ENCODE measurements at places on chromosomes 2 and 18.

DNA sequence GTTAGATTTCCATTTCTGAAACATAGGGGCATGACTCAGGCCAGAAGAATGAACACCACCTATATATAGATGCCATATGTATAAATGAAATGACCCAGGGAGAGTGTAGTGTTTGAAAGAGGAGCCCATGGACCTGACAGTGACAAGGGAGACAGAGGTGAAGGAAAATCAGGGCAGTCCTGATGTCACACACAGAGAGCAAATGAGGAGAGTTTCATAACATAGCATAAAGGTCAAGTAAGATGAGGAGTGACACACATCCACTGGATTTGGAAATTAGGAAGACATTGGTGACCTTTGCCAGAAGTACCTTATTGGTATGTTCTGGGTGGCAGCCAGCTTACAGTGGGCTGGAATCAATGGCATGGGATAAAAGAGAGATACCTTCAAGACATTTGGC lies 276.7 kb downstream of the ZNF385B start:
- no peak for DNase-seq

DNA sequence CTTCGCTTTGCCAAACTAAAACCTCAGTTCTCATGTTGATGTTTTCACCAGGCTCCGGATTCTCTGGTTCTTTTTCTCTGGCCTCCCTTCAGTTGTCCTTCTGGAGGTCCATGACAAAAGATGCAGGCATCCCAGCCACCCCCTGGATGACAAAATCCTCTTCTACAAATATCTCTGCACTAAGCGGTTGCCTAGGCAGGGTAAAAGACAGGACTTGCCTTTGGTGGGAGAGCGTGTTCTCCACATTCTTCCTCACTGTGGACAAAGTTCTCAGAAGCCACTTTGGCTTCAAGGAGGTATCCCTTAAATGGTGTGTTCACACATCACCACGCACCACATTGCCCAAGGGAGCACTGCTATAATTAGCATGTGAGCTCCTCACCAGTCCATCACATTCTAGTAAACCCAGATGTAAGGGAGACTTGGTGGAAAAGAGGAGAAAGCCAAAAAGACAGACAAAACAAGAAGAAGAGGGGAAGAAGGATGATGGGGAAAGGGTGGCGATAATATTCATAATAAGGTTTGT lies 23.6 kb upstream of the MRPL33 start:
- no peak for DNase-seq

GRCh38 chr2:111189106-111189505 lies 68.4 kb downstream of the BCL2L11 start:
- no peak for DNase-seq

GRCh38 chr2:98485453-98485755 lies 40.7 kb downstream of the INPP4A start:
- DNase-seq, result no peak

GRCh38 chr18:11689669-11690565 lies 853 bp downstream of the GNAL start:
- no peak for DNase-seq

GRCh38 chr2:158677542-158677941 lies 117.6 kb upstream of the DAPL1 start:
- DNase-seq, result no peak

GRCh38 chr2:127504552-127505430 lies 21.5 kb downstream of the IWS1 start:
- DNase-seq, result no peak

DNA sequence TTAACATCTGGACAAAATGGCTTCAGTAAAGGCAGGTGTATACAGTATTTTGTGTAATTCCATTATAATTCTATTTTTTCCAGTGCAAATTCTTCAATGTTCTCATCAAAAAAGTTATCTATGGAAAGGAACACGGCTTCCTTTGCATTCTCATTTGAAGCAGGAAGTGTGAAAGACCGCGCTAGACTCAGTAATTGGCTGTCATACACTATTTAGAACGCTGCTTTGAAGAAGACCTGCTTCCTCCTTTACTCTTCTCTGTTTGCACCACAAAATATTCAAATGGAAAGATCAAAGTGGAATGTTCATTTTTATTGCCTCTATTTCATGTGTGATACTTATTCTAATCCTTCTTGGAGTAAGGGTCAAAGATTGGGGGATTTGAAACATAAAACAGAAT lies 883.7 kb downstream of the TSN start:
- DNase-seq, result no peak

- DNase-seq, result no peak
Measured at GRCh38 chr2:140067661-140068060, 1287.5 kb upstream of the NXPH2 start.

DNA sequence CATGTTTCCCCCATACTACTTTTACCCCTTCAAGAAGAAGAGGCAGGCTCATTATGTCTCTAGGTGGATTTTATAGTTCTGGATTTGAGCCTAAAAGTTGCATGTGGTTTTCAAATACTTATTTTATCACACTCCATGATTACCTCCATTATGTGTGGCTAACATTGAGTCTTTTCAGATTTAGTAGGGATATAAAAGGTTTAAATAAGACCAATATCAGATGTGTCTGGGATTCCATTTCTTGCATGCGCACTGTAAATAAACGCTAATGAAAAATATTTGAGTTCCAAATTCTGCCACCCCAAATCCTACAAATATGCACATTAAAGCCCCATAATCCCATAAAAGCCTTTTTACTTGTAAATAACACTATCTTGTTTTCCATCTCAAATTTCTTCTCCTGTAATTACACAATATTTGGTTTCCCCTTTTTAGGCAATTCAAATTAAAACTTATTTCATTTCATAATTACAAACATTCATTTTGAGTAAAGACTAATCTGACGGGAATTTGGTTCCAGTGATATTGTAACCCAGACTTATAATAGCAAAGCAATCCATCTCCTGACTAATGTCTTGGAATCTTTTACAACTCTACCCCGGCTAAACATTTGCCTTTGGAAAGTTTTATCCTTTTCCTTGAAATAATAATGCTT lies 600.0 kb downstream of the SLC4A3 start:
- DNase-seq, result no peak

DNA sequence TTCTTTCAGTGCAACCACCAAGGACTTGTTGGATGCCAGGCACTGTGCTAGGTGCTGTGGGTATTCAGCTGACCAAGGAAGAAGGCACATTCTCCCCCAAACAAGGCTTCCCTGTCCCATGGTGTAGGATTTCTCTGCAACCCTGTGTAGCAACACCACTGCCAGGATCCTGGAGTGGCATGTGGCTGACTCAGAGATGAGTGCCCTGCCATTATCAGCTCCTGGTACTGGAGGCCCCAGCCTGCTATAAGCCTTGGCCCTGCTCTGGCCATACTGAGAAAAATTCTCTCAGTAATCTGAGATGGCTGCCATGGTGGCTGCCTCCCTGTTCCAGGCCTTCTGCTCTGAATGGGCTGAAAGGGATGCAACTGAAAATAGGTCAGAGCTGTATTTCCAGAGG lies 4.3 kb downstream of the SMYD5 start:
- no peak for DNase-seq

DNA sequence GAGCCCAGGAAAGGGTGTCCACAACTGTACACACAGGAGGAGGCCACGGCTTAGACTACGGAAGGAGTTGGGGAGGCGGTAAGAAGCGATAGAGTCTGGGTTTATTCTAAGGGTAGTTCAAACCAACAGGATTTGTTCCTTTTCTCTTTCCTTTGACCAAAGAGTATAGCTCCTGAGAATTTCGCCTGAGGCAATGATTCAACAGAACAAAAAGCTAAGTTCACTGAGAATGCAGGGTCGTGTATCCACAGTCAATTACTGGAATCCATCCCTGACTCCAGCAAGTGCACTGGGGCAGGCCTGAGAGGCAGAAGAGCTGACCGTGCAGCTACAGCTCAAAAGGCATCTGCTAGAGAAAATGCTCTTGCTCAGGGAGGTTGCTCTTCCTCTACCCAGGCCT lies 140.9 kb downstream of the TFCP2L1 start:
- no peak for DNase-seq

DNA sequence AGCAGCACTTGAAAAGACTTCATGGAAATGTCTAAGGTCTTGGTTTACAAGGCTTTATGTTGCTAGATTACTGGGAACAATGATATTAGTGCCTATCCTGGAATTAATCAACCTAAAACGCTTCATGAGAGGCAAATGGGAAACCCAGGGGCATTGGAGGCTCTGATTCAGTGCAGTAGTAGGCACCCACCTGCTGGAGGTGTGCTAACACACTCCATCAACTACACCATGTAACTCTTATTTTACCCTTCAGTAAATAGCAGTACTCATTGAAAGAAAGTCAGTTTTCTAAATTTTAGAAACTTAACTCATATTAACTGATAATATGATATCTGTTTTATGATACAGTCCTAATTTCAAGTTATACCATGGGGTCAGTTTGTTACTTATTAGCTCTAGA lies 17.4 kb upstream of the HNRNPA3 start:
- DNase-seq, result no peak

DNA sequence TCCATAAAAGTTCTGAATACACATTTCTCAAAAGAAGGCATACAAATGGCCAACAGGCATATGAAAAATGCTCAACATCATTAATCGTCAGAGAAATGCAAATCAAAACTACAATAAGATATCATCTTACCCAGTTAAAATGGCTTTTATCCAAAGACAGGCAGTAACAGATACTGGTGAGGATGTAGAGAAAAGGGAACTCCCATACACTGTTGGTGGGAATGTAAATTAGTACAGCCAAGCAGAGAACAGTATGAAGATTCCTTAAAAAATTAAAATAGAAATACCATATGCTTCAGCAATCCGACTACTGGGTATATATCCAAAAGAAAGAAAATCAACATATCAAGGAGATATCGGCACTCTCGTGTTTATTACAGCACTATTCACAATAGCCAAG lies 1312.5 kb downstream of the DSC3 start:
- DNase-seq, result no peak

GRCh38 chr18:8373486-8373885 lies 235.8 kb upstream of the RAB12 start:
- DNase-seq, result no peak

DNA sequence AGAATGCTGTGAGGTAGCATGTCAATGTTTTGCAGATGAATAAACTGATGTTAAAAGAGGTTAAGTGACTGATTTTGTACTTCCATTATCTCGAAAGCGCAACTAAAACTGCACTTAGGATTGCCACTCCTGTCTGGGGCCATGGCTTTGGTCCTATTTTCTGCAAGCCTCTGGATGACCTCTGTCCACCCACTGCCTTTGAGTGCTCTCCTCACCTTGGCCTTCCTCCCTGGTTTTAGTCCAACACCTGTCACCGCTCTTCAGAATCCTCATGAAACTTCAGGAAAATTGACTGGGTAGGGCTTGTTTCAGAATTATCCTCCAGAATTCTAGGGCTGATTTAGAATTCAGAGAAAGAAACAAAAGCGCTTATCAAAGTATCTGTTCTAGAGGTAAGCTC lies 51.1 kb upstream of the HNMT start:
- DNase-seq, result no peak

DNA sequence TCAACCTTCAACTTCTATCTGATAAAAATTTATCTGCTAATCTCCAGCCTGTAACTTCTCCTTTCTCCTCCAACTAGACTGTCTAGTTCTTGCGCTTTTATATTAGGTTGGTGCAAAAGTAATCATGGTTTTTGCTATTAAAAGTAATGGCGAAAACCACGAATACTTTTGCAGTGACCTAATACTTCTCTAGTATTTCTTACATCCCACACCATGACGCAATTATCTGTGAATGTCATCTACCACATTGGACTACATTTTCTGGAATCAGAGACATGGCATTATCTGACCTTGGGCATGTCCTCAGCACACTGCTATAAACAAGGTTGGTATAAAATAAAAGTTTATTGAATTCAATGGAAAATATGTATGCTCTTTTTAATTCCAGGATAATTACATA lies 370.2 kb upstream of the LYPD1 start:
- DNase-seq, result no peak

- no peak for DNase-seq
Measured at GRCh38 chr18:45019469-45019868, 338.8 kb downstream of the SETBP1 start.

GRCh38 chr2:136436936-136437335 lies 319.0 kb upstream of the CXCR4 start:
- DNase-seq, result no peak

- DNase-seq, result no peak
Measured at GRCh38 chr2:211789982-211790381, 748.6 kb downstream of the ERBB4 start.

DNA sequence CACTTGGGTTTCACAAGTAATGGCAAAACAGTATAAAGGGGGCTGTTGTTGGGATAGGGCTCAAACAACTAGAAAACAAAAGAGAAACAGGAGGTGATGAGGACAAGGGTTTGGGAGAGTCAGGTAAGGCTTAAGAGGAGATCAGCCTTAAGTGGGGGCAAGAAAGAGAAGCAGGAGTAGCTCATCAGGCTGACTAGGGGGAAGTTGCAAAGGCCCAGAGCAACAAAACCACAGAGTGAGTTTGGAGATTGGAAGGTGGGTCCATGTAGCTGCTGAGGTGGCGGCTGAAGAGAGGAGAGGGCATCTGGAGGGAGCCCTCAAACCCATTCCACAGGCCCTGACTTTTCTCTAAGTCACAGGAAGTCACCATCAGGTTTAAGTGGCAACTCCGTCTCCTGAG lies 126.0 kb downstream of the MREG start:
- no peak for DNase-seq

- DNase-seq, result no peak
Measured at GRCh38 chr18:34862561-34862960, 152.5 kb downstream of the DTNA start.

GRCh38 chr2:113282747-113283533 lies 4.2 kb upstream of the PAX8 start:
- DNase-seq, result no peak

DNA sequence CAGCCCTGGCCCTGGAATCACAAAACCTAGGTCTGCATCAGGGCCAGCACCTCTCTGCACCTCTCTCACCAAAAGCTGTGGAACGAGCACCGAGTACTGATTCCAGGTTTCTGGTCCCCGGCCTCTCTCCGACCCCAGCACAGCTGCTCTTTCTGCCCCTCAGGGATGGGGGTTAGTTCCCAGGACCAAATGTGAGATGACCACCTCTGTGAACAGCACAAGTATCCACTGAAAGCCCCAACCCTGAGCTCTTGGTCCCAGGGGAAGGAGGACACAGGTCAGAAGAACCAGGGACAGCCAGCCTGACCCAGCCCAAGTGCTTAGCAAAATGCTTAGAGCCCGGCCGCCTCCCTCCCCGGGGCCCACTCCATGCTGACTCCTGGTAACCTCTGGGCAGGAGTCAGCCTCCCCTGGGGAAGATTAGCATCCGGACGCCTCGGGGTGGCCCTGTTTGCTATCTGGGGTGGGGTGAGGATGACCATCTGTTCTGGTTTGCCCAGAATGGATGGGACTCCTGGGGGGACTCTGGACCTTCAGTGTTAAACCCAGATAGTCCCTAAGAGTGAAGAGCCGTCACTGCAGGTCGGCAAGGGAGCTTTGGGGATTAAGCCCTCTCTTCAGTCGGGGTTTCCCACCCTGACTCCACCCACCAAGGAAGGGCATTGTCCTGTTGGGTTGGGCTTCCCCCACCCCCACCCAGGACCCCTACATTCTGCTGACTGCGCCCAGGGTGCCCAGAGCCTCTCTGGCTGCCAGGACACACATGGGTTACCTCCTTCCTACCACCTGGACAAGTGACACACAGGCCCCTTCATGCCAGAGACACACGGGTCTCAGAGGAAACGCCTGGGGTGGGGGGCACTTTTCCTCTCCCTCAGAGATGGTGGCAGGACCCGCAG lies 9.4 kb upstream of the GPR55 start:
- no peak for DNase-seq

GRCh38 chr2:47056374-47056773 lies 98.7 kb downstream of the STPG4 start:
- DNase-seq, result no peak

Data from right renal cortex interstitium (tissue), 3 donors.